Breast epithelium (tissue), 4 donors: ENCODE measurements at places on chromosomes 7 and 10. TPM values are rescaled to one million over a fixed set of nuclear protein-coding genes. Genes with fewer than 3 reads are reported as not detected.

Gene POLR2J2
- 2.7 TPM for total RNA-seq

- H3K36me3 ChIP-seq: no peaks in the 10 kb centered on the region
- no peak overlapping the region for H3K27ac ChIP-seq
- H3K4me1 ChIP-seq: no peaks in the 10 kb centered on the region
- DNase-seq: no peak
- no peak overlapping the region for H3K4me3 ChIP-seq
These were observed 15.6 kb downstream of the CLEC2L start for GRCh38 chr7:139538881-139539635.

DNA sequence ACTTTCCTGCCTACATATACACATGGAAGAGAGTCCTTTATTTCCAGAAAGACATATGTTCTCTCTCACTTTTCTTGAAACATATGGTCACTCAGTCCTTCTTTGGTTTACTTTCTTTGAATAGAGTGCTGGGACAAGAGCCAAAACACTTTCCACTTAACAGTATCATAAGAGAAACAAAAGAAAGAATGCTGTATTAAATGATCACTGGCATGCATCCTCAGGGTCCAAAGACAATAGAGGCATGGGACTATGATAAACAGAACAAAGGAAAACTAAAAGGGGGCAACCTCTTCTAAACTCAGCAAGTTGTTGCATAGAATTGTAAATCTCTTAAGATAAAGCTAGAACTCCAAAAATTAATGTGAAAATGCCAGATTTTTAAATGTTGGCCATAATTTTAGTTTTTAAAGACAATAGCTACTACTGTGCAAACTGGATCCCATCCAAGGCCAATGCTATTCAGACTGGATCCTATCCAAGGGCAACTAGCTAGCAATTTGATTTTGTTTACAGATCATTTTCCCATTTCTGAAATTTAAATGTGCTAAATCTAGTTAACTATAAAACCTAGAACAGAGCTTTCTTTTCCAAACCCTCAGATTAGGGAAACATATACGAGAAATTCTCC lies 687.5 kb downstream of the SORCS3 start:
- no peak overlapping the region for H3K27ac ChIP-seq
- H3K4me3 ChIP-seq: no peak overlapping the region
- H3K36me3 ChIP-seq: no peaks in the 10 kb centered on the region
- no peaks in the 10 kb centered on the region for H3K4me1 ChIP-seq
- DNase-seq: no peak

- peak; percentile 84 for DNase-seq
- no peaks in the 10 kb centered on the region for H3K4me1 ChIP-seq
- H3K4me3 ChIP-seq: no peak overlapping the region
- no peaks in the 10 kb centered on the region for H3K36me3 ChIP-seq
These were observed 331.3 kb upstream of the COBL start for GRCh38 chr7:51647931-51648351.

DNA sequence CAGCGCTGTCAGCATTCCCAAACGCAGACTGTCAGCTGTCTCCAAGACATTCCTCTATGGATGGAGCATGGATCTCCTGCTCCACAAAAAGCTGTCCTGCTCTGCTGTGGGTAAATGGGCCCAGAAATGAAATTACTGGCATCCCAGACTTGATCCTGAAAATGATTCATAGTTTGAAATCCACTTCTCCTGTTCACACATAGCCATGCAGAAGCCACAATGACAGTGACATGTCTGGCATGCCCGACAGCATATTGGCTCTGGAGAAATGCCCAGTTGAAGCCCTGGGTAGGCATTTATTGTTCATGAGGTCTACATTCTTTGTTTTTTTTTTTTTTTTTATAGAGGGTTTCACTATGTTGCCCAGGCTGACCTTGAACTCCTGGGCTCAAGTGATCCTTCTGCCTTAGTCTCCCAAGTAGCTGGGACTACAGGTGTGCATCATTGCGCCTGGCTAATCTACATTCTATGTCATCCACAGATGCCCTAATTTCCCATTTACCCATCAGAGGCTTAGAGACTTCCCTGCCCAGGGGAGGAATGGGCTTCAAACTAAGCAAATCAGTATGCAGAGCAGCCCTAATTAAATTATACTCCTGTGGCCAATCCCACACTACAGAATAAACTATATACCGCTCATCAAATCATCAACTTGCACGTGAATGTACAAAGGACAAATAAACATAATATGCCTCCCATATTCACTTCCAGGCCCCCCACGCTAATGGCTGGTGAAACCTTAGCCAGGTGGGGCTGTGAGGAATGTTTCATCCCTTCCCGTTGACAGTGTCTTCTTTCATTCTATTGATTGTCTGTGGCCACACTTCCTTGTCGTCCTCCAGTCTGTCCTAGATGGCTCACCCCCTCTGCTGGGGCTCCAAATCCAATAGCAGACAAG lies 61.8 kb upstream of the EEPD1 start:
- H3K27ac ChIP-seq: no peak overlapping the region
- no peaks in the 10 kb centered on the region for H3K36me3 ChIP-seq
- no peaks in the 10 kb centered on the region for H3K4me1 ChIP-seq
- DNase-seq: no peak

DNA sequence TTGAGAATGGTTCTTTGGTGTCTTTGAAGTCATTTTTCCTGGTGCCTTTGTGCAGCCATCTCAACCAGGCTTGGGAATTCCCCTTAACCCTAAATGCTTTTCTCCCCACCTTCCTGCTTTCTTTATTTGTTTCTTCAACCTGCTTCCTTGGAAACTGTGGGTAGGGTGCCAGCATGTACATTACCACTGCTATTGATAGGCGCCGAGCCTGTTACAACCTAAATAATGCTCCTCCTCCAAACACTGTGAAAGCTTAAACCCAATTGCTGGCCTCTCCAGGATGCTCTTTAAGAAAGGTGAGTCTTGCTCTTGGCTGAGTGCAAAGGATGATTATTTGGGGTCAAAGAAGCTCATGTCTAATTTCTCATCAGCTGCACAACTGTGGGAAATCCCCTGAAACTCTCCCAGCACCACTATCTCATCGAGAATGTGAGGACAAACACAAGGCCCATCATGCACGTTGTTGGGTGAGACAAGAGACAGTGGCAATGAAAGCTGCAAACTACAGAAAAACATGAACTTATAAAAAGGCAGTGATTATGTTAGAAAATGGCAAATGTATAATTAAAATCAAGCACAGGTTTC lies 285.5 kb upstream of the IGFBP3 start:
- DNase-seq: no peak
- H3K27ac ChIP-seq: no peak overlapping the region
- H3K4me1 ChIP-seq: no peaks in the 10 kb centered on the region
- no peaks in the 10 kb centered on the region for H3K36me3 ChIP-seq
- H3K4me3 ChIP-seq: no peak overlapping the region
- H3K27me3 ChIP-seq: no peaks in the 10 kb centered on the region

GRCh38 chr10:17210361-17210760 lies 8.9 kb upstream of the TRDMT1 start:
- no peaks in the 10 kb centered on the region for H3K36me3 ChIP-seq
- H3K27ac ChIP-seq: no peak overlapping the region
- no peak for DNase-seq
- H3K4me1 ChIP-seq: no peaks in the 10 kb centered on the region
- no peak overlapping the region for H3K4me3 ChIP-seq

DNA sequence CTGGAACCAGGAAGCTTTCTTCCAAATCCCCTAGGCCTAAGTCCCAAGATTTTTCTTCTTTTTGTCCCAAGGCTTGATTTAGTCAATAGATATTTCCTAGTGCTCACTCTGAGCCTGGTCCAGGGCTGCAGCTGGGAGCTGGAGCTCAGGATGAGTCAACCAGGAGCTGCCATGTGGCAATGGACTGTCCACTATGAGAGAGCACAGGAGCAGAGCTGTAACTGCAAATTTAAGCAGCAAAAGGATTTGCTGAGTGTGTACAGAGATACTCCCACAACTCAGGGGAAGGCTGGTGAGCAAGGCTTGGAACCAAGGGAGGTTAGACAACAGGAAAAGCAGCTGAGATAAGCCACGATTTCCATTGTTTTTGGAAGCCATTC lies 92.1 kb upstream of the CXCL12 start:
- no peak for DNase-seq
- H3K4me3 ChIP-seq: no peak overlapping the region
- H3K27ac ChIP-seq: no peak overlapping the region
- no peaks in the 10 kb centered on the region for H3K36me3 ChIP-seq

GRCh38 chr10:92181575-92181974 lies 109.3 kb downstream of the CPEB3 start:
- DNase-seq: no peak
- no peak overlapping the region for H3K27ac ChIP-seq
- no peaks in the 10 kb centered on the region for H3K36me3 ChIP-seq
- no peak overlapping the region for H3K4me3 ChIP-seq
- no peaks in the 10 kb centered on the region for H3K4me1 ChIP-seq
